ENCODE measurements at places on chromosomes 12 and 14. TPM values are rescaled to one million over a fixed set of nuclear protein-coding genes. Genes with fewer than 3 reads are reported as not detected.
A peak's percentile ranks its signal among the peaks of the same experiment; 100 is the strongest.

DNA sequence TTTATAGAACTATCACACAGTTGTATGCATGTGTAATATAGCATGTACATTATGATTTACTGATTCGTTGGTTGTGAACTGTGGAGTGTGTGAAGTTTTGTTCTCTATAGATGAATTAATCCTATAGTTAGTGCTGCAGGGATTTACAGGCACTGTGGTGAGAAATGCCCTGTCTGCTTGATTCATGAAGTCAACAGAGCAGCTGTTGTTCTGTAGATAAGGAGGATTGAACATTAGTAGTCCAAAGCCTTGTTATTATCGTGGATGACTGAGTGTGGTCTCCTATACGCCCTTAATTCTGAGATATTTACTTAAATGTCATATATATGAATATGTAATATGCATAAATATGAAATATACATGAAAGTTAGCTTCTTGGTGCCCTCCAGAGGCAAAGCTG lies 98.3 kb downstream of the DNAH10 start:
- no peak for DNase-seq

GRCh38 chr14:24162093-24162492 lies 1.0 kb downstream of the IRF9 start:
- no peak for DNase-seq

DNA sequence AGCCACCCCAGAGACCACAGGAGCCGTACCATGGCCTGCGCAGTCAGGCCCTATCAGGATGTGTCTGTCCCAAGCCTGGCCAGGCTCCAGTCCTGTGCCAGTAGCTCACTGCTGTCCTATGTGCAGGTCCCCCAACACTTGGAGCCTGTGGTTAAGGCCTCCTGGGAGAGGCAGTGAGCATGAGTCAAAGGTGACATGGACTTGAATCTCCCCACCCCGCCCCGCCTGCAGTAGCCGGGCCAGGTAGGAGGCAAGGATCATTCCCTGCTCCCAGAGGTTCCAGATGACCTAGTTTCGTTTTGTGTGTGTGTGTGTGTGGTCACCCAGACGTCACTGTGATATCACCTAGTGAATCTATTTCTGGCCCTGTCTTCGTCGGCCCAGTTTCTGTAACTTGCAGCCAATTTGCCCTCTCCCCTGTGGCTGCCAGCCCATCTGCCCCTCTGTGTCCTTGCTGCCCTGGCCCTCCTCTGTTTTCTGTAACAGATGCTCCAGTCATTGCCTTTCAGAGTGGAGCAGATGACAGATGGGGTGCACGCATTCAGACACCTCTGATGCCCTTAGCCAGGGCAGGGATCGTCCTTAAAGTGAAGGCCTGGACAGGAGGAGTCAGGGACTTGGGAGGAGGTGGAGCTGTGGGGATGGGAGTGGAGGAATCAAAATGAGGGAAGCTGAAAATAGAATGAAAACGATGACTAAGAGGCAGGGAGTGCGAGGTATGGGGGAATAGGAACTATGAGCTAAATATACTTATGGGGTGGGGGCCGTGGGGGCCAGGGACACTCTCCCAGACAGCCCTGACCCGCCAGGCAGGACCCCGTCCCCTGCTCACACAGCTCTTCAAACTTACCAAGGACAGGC lies 37.4 kb downstream of the SLC6A12 start:
- DNase-seq = no peak

DNA sequence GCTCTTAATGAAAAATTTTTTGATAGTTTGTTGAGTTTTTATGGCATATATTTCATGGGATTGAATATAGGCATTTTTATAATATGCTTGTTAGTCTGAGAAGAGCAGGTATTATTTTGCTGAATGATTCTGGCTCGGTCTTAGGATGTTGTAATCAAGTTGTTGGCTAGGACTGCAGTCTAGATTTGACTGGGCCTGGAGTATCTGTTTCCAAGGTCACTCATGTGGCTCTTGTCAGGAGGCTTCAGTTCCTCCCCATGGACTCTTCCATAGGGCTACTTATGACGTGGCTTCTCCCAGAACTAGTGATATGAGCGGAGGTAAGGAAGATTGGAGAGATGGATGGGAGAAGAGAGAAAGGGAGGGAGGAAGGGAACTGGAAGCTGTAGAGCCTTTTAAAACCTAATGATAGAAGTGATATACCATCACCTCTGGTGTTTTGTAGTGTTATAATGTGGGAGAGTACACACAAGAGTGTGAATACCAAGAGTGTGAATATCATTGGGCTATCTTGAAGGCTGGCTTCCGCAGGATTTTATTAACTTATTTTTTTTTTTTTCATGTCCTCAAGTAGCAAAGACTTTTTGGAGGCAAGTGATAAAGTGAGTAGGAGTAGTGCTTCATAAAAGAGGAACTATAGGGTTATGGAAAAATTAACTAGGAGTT lies 4.4 kb downstream of the MNAT1 start:
- DNase-seq = no peak

- no peak for DNase-seq
Measured at GRCh38 chr14:103448097-103448496, 62.9 kb downstream of the MARK3 start.

DNA sequence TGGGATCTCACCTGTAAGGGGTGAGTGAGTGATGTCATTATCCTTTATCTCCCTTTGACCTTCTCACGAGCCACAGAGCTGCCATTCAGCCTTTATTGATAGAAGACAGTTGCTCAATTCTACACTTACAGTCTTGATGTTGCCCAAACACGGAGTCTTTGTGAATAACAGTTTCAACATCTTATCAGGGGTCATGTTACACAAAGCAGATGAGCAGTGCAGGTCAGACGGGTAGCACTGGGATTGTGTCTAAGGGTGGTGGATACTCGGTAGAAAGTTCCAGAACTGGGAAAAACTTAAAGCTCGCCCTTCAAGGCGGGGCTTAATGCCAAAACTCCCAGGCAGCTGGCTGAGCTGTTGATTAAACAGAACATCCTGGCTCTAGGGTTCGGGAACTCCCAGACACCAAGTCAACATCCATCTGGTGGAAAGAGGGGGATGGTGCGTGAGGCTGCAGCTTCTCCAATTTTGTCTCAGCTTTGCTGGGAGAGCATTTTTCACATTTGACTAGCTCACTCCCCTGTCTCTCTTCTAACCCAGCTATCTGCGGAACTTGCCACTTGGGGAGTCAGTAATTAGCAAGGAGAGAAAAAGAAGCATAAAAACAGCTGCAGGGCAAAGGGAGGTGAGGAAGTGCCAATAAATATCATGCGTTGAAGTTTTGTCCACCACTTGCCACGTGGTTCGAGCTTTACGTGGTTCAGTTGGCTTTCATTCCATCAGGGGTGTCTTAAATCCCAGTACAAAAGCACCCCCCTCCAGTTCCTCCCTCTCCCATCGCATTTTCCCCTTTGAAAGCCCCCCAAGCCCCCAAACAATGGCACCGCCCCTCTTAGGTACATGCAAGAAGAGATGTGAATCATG lies 31.0 kb downstream of the FOXN4 start:
- DNase-seq = no peak

GRCh38 chr14:41343857-41344256 lies 262.8 kb upstream of the LRFN5 start:
- DNase-seq = no peak

GRCh38 chr12:111251058-111251730 lies 117.7 kb downstream of the PHETA1 start:
- no peak for DNase-seq

GRCh38 chr14:58177125-58177524 lies 22.8 kb upstream of the ACTR10 start:
- DNase-seq = no peak

GRCh38 chr12:131041216-131041967 lies 87.7 kb downstream of the ADGRD1 start:
- no peak for DNase-seq

GRCh38 chr12:31238764-31239387 lies 87.1 kb downstream of the SINHCAF start:
- DNase-seq = peak; percentile 38

DNA sequence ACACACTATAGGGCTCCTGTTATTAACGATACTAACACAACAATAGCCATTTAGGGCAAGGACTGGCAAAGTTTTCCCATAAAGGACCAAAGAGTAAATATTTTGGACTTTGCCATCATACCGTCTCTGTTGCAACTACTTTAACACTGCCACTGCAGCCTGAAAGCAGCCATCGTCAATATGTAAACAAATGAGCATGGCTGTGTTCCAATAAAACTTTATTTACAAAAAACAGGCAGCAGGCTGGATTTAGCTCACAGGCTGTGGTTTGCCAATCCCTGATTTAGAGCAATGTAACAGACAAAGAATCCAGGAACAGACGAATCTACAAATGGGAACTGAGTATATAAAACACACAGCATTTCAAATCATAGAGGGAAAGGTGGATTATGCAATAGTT lies 84.1 kb downstream of the FRMD6 start:
- DNase-seq = no peak

GRCh38 chr14:103597623-103598377 lies 31.2 kb upstream of the KLC1 start:
- DNase-seq = no peak

Gene SERPINA9
- polyA plus RNA-seq = not detected

Gene GYS2
- not detected for polyA plus RNA-seq

Gene GNB3
- polyA plus RNA-seq = 9.2 TPM

Gene RPGRIP1
- polyA plus RNA-seq = 0.40 TPM

Data from renal cortex interstitium (tissue), 15 donors.